ENCODE measurements at places on chromosomes 1 and 21.

DNA sequence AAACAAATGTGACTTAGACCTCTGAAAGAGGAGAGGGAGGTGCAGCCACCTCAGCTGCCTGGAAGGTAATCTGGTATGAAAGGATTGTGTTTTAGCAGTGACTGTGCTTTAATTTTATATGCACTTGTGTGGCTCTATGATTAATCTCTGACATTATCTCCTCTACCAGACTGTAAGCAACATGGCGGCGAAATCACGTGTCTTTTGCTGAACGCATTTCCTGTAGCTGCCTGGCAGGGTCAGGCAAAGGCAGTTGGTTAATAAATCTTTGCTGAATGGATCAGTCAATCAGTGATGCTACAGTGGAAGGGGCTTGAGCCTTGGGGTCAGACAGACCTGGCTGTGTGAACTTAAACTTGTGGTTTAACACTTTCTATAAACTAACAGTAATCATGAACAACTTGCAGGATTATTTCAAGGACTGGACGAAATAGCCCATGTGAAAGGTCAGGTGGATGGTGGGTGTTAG is 96.9 kb downstream of the ADSS2 start:
- no peak for DNase-seq

DNA sequence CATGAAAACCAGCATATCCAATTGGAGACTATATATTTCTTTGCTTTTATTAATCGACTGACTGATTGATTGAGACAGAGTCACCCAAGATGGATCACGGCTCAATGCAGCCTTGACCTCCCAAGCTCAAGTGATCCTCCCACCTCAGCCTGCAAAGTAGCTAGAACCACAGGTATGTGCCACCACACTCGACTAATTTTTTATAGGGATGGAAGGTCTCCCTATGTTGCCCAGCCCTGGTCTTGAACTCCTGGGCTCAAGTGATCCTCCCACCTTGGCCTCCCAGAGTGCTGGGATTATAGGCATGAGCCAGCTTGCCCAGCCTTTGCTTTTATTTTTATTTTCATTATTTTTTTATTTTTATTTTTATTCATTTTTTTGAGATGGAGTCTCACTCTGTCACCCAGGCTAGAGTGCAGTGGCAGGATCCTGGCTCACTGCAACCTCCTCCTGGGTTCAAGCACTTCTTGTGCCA is 5.4 kb downstream of the SPEN start:
- DNase-seq, result no peak

DNA sequence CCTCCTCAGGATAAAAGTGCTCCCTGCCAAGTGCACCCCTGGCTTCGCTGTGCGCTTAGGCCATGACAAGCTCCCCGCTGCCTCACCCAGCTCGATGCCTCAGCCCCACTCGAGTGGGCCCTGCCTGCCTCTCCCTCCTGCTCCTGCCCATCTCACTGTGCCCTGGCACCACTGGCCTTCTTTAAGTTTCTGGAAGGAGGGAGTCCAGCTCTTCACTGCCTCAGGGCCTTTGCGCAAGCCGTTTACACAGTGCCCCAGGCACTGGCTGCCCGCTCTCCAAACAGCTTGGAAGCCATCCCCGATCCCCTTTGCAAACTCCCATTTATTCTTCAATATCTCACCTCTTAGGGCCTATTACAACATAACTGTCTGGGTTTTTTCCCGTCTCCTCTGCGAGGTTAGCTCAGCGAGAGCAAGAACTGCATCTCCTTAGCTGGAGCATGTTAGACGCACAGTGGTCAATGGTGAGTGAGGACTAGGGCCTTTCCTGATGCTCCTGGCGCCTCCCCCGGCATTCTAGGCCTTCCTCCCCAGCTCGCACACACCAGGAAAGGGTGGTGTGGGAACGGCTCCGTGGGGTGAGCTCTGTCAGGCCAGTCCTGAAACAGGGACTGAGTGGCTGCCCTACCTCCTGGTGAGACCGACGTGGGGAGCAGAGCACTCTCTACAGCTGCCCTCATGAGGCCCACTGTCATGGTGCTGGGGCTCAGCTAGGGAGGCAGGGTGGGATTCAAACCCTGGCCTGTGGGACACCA is 31.9 kb downstream of the PODN start:
- DNase-seq, result no peak

- no peak for DNase-seq
Measured at GRCh38 chr1:72438270-72438669, 155.9 kb upstream of the NEGR1 start.
